ENCODE measurements at places on chromosomes 16 and 17. TPM values are rescaled to one million over a fixed set of nuclear protein-coding genes. Genes with fewer than 3 reads are reported as not detected.

DNA sequence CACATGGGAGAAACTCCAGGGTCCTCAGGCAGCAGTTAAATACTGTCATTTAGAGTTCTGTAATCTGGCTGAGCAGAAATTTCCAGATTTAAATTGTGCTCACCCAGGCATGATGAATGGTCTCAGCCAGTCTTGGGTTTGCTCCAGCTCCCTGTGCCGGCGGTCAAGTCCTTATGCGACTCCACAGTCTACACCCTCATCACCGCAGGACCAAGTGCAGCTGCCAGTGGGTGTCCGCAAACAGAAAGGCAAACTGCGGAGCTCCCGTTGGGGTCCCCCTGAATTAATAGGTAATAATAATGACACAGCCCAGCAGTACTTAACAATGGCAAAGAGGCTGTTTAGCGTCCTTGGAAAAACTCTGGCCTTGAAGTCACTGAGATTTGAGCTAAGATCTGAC lies 3.9 kb upstream of the CACNG4 start:
- no peak overlapping the region for H3K4me3 ChIP-seq
- no peak overlapping the region for H3K27ac ChIP-seq
- H3K27me3 ChIP-seq: peaks cover 29% of the 10 kb centered on the region

DNA sequence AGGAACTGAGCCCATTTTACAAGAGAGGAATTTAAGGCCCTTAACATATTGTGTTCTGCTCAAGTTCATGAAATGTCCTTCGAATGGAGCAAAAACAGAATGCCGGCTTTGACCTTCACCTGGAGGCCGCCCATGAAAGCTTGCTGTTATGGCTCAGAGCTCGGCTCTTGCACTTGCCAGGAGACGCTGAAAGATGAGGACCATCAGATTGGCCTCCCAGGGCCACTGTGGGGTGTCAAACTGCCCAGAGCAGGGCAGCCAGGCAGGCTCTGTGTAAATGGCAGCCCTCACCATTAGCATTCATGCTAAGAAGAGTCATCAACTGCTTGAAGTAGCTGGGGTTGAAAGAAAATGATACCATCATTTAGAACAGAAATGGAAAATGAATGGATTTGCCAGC lies 39.3 kb downstream of the IL21R start:
- no peak overlapping the region for H3K4me3 ChIP-seq
- H3K36me3 ChIP-seq: peaks cover 92% of the 10 kb centered on the region
- DNase-seq: no peak
- peaks cover 39% of the 10 kb centered on the region for H3K4me1 ChIP-seq

- H3K4me3 ChIP-seq: no peak overlapping the region
- DNase-seq: no peak
- no peaks in the 10 kb centered on the region for H3K27me3 ChIP-seq
- H3K4me1 ChIP-seq: peaks cover 14% of the 10 kb centered on the region
- H3K36me3 ChIP-seq: no peaks in the 10 kb centered on the region
- H3K27ac ChIP-seq: no peak overlapping the region
Measured at GRCh38 chr17:61235001-61235826, 164.4 kb upstream of the TBX2 start.

- DNase-seq: no peak
- H3K4me3 ChIP-seq: no peak overlapping the region
- peak overlapping the region; percentile 12 for H3K27ac ChIP-seq
- H3K36me3 ChIP-seq: peaks cover 46% of the 10 kb centered on the region
Measured at GRCh38 chr16:4433228-4433627, 7.6 kb downstream of the DNAJA3 start.

The AOC2 gene
- total RNA-seq: 3.0 TPM

DNA sequence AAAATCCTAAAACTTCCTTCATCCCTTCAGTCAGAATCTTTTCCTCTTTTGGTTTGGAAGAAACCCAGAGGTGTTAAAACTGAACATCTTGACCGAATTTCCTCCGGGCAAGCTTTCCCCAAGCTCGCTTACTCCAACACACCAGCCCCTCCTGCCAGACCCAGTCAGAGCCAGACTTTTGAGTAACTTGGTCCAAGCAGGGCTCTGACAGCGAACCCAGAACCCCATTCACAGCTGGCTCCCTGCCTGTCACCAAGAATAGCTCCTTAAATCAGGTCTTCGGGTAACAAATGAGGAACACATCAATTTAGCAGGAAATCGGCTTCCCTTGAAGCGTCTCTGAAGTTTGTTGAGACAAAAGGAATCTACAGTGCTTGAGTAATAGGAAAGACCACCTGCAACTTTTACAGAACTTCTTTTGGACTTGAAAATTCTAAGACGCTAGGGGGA lies 27.3 kb downstream of the GAS7 start:
- H3K27me3 ChIP-seq: peaks cover 24% of the 10 kb centered on the region
- H3K4me1 ChIP-seq: peaks cover 16% of the 10 kb centered on the region
- DNase-seq: no peak
- peaks cover 2% of the 10 kb centered on the region for H3K36me3 ChIP-seq

DNA sequence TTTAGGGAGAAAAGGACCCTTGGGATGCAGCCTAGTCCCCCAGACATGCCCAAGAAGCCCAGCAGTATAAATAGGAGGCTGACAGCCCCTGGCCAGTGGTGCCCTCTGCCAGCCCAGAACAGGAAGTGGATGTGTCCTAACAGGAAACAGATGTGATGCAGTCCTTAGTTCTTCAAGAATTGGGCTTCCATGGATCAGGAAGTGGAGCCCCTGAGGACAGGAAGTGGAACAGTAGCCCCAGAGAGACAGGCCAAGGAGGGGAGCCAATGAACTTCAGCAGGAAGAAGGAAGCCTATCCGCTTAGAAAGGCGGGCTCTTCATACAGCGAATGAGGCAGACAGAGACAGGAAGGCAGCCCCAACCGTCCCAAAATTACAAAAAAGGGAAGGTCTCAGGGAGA lies 7.2 kb downstream of the CTF1 start:
- H3K27ac ChIP-seq: peak overlapping the region; percentile 91
- peak; percentile 27 for DNase-seq
- no peak overlapping the region for H3K4me3 ChIP-seq
- no peaks in the 10 kb centered on the region for H3K27me3 ChIP-seq
- H3K4me1 ChIP-seq: peaks cover 28% of the 10 kb centered on the region

- peaks cover 11% of the 10 kb centered on the region for H3K36me3 ChIP-seq
- no peaks in the 10 kb centered on the region for H3K27me3 ChIP-seq
- H3K27ac ChIP-seq: no peak overlapping the region
Measured at GRCh38 chr17:57091186-57091618, 6.2 kb downstream of the AKAP1 start.

DNA sequence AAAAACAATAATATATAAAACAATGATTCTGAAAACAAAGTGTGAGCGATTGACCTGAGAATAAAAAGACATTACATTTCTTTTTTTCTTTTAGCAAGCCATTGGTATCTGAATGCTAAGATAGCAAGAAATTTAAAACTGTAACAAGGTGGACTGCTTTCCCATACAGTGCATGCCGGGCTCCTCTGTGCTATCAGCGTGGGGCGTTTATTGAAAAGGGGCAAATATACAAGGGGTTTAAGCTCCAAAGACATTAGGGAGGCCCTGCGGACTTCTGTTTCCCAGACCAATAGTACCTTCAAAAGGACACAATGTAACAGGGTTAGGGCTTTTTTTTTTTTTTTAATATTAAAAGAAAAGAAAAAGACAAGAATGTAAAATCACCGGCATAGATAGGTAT lies 261.3 kb downstream of the ZFHX3 start:
- no peak for DNase-seq
- no peaks in the 10 kb centered on the region for H3K36me3 ChIP-seq
- peaks cover 37% of the 10 kb centered on the region for H3K4me1 ChIP-seq
- H3K27me3 ChIP-seq: peaks cover 20% of the 10 kb centered on the region
- no peak overlapping the region for H3K27ac ChIP-seq

DNA sequence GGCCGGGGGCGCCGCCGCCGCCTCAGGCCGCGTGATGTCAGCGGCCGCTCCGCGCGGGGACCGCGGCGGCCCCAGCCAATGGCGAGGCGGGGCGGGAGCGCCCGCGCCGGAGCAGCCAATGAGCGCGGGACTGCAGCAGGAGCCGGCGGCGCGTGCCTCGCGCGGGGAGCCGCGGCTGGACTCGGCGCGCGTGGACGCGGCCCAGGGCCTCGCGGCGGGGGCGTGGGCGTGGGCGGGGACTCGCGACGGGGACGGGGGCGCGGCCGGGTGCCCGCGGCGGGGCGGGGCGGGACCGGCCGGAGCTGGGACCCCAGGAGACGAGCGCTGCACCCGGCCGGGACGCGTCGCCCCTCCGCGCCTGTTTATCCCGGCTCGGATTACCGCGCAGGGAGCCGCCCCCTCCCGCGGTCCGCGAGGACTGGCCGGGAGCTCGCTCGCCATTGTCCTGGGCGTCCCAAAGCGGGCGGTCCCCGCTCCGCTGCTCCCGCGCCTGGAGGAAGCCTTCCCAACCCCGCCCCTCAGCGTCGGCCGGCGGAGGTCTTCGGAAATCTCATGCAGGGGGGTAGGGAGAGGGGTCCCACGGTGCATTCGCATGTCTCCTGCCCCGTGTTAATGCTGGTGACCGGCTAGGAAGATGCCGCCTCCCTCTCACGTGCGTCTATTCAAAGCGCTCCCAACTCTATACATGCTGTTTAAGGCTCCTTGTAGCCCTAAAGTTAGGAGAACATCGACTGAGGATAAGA lies at the start of gene RNF157:
RNF157 (minus strand) TSS at position 33 of the 743 bp plus-strand sequence. CDS start 253 bp downstream, outside the sequence.
- H3K27me3 ChIP-seq: no peaks in the 10 kb centered on the region
- H3K36me3 ChIP-seq: peaks cover 6% of the 10 kb centered on the region
- H3K4me3 ChIP-seq: peak within 1 kb of the TSS; percentile 82
- H3K4me1 ChIP-seq: peaks cover 60% of the 10 kb centered on the region

DNA sequence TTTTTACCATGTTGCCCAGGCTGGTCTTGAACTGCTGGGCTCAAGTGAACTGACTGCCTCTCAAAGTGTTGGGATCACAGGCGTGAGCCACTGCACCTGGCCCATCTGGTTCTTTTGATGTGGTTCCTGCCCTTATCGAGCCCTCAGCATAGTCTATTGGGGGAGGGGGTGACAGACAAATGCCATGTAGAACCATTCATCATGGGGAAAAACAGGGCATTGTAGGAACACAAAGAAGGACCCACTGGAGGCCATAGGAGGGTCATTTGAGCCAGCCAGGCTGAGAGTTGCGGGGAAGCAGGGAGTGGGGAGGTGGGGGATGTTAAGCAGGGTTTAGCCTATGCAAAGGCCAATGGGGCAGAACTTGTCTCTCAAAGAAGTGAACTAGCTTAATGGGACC lies 11.9 kb downstream of the SEC14L5 start:
- no peak overlapping the region for H3K4me3 ChIP-seq
- no peak overlapping the region for H3K27ac ChIP-seq
- no peak for DNase-seq
- peaks cover 6% of the 10 kb centered on the region for H3K27me3 ChIP-seq
- peaks cover 6% of the 10 kb centered on the region for H3K4me1 ChIP-seq
- H3K36me3 ChIP-seq: no peaks in the 10 kb centered on the region

GRCh38 chr16:11283820-11284248 lies 2.7 kb upstream of the PRM1 start:
- no peak overlapping the region for H3K4me3 ChIP-seq
- H3K27me3 ChIP-seq: no peaks in the 10 kb centered on the region
- no peak overlapping the region for H3K27ac ChIP-seq
- peaks cover 20% of the 10 kb centered on the region for H3K4me1 ChIP-seq
- H3K36me3 ChIP-seq: no peaks in the 10 kb centered on the region

- no peak overlapping the region for H3K27ac ChIP-seq
- H3K36me3 ChIP-seq: peaks cover 6% of the 10 kb centered on the region
- H3K4me3 ChIP-seq: no peak overlapping the region
Measured at GRCh38 chr17:76173474-76173873, 32.4 kb upstream of the FOXJ1 start.

DNA sequence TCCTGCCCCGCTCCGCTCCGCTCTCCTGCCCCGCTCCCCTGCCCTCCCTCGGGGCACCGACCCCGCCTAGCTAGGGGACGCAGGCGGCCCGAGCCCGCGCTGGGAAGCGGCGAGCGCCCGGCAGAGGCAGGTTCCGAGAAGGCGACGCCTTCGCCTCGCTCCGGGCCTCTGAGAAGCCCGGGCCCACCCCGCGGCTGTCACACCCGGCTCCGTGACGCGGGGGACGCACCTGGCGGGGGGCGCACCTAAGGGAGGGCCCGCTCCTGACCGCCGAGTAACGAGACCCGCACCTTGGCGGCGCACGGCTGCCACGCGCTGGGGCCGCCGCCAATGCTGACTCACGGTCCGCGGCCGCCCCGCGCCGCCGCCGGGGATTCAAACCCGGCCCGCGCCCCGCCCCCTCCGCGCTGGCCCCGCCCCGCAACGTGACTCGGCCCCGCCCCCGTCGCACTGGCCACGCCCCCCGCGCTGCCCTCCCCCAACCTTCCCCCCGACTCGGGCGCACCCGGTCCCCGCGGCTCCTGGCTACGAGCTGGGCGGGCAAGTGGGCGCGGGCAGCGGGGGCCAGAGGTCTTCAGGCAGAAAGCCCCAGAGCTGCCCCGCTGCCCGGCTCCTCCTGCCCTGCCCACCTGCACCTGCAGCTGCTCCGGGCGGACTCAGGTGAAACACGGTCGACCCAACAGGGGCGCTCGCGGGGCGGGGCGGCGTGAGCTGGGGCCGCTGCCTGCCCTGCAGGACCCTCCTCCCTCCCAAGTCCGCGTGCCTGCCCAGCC lies 27.8 kb downstream of the GNPTG start:
- peak overlapping the region; percentile 55 for H3K27ac ChIP-seq
- peaks cover 7% of the 10 kb centered on the region for H3K36me3 ChIP-seq
- DNase-seq: peak; percentile 77
- H3K4me3 ChIP-seq: peak overlapping the region; percentile 87

DNA sequence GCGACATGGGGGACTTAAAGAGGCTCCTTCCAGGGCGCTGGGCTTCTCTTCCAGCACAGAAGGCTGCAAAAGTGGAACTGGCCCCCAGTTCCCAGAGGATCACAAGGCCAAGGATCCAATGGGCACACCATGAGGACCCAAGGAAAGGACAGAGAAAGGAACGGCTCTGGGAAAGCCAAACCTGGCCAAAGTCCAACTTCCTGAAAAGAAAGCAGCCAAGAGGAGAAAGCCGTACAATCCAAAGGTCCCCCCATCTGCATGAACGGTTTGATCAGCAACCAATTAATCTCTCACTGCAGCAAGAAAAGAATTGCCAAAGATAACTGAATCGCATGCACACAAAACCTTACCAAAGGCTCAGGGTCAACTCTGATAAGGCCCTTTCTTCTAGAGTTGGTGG lies 19.8 kb upstream of the ICAM2 start:
- DNase-seq: no peak
- H3K4me1 ChIP-seq: peaks cover 2% of the 10 kb centered on the region
- H3K4me3 ChIP-seq: no peak overlapping the region
- H3K27ac ChIP-seq: no peak overlapping the region
- peaks cover 13% of the 10 kb centered on the region for H3K36me3 ChIP-seq

The DPEP3 gene
- 0.25 TPM for total RNA-seq

DNA sequence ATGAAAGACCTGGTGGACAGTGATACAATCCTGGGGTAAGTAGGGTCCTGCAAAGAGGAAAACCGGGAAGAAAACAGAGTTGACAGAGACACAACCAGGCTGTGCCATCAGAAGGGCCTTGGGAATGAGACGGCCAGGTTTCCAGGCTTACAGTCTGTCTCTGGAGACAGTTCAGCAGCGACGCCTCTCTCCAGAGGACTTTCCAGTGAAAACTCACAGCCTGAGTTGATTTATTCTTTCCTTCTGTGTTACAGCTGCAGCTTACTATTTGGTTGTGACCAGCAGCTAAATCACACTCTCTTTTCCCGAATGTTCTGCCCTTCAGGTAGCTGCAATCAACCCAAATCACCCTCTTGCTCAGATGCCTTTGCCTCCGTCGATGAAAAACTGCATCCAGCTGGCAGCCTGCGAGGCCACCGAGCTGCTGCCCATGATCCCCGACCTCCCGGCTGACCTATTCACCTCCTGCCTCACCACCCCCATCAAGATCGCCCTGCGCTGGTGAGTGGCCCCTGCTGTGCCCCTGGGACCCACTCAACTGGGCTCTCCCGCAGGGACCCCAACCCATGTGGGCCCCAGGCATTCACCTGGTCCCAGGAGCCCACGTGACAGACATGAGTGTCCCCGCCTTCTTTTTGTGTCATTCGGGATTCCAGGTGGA lies 209.2 kb downstream of the RPTOR start:
- no peaks in the 10 kb centered on the region for H3K27me3 ChIP-seq
- H3K27ac ChIP-seq: no peak overlapping the region
- no peak overlapping the region for H3K4me3 ChIP-seq
- H3K4me1 ChIP-seq: peaks cover 60% of the 10 kb centered on the region

Data from activated CD8-positive, alpha-beta T cell treated with anti-CD3 and anti-CD28 coated beads for 36 hours (primary cell).